ENCODE measurements at places on chromosomes 7 and 10.

DNA sequence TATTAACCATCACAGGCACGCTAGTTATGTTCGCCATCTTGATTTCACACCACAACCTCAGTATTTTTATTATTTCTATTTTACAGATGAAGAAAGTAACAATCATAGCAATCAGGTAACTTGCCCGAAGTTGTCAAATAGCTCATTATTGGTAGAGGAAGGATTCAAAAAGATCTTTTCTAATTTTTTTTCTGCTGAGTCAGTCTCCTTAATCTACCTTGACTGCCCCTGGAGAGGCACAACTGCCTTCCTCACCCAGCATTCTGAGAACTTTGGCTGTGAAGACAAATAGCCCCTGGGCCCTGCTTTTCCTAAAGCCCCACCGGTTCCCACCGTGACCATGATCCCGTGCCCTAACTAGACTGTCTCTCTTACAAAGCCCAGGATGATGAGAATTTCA, 99.2 kb downstream of the TRIL start:
- no peak for DNase-seq

DNA sequence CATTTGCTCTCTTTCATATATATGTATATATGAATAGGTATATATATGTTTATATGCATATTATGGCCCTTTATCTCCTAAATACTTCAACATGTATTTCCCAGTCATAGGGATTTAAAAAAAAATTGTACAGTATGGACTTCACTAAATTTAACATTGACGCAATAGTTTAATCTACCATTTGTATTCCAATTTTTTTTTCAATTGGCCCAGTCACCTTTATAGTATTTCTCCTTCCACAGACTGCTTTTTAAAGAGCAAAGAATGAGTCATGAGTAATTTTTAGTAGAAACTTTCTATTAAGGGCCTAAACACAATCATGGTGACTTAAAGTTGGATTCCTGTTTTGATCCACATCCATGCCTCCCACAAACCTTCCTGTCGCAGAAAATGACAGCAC, 20.5 kb downstream of the CCSER2 start:
- DNase-seq: no peak

- DNase-seq: no peak
Observed at GRCh38 chr7:44050121-44050914, 5.8 kb downstream of the DBNL start.

- no peak for DNase-seq
Observed at GRCh38 chr7:27576360-27576944, 86.2 kb downstream of the HIBADH start.

- no peak for DNase-seq
Observed at GRCh38 chr10:98330987-98331386, 63.0 kb upstream of the LOXL4 start.

DNA sequence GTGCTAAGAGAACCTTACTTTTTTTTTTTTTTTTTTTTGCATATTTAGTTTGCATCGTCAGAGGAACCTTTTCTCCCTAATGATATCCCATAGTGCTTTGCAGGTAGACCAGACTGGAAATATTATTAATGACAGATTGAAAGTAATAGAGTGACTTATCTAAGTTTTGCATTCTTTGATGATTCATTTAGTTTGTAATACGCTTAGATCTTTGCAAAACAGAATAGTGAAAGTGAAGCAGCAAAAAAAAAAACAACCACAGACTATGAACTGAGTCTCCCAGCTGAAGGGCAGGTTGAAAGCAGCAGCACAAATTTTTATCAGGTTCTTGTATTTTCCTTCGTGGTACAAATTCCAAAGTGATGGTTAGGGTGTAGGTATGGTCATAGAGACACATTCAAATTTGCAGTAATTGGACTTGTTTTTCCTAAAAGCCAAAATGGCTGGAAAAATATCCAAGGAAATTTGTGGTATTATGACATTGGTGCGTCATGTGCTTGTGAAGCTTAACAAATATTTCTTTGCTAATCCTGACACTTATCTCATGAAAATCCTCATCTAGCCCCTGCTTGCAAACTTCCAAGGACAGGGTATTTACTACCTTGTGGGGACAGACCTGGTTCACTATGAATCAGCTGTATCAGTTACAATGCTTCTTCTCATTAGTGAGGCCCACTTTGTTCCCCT, 81.8 kb upstream of the CREB5 start:
- no peak for DNase-seq

DNA sequence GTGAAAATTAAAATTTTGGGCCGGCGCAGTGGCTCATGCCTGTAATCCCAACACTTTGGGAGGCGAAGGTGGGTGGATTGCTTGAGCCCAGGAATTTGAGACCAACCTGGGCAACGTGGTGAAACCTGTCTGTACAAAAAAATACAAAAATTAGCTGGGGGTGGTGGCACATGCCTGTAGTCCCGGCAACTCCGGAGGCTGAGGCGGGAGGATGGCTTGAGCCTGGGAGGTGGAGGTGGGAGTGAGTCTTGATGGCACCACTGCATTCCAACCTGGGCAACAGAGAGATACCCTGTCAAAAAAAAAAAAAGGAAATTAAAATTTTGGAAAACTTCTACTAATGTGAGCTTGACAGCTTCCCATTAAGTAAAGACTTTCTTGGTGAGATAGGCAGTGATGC, 3.1 kb downstream of the SRRT start:
- no peak for DNase-seq

GRCh38 chr7:3056234-3057065, 12.8 kb upstream of the CARD11 start:
- DNase-seq: no peak

DNA sequence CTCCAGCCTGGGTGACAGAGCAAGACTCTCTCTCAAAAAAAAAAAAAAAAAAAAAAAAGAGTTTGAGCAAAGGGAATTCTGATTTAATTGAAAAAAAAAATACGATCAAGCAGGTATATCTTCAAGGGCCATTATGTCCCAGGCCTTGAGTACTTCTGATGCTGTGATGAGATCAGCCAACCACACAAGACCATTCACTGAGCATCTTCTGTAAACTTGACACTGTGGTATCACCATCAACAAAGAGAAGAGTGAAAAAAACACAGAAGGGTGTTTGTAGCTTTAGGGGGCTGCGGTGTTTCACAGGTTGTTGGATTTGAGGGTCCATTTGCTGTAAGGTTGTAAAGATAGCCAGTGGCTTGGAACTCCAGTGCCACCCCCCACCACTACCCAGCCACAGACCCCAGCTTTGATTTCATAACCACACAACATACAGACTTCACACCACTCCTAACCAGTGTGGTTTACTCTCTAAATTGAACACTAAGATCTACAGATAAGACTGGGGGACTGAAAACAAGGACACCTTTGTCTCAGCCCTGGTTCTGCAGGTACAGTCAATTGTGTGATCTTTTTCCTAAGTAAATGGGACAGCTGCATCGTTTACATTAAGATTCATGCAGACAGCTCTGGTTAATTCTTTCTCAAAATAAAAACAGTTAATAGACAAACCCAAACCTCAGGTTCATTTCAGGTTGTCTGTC, 66.4 kb downstream of the CDC123 start:
- no peak for DNase-seq

GRCh38 chr7:44858161-44858560, 10.3 kb upstream of the H2AZ2 start:
- no peak for DNase-seq

GRCh38 chr7:98470485-98471240, 69.8 kb upstream of the BAIAP2L1 start:
- DNase-seq: peak; percentile 26

- DNase-seq: peak; percentile 47
Observed at GRCh38 chr7:2715341-2716231, 27.6 kb downstream of the AMZ1 start.

DNA sequence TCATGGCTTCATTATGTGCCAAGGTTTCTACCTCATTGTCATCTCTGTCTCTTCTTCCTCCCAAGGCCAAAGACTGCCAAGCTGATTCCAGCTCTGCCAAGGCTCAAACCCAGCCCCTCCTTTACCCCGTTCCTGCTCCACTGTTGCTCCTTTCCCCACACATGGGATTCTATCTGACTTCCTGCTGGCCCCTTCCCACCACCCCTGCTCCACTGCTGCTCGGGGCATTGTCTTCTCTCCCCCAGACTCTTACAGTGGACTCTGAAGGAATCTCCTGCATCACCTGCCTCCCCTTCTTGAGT, 86.3 kb downstream of the COBL start:
- no peak for DNase-seq

DNA sequence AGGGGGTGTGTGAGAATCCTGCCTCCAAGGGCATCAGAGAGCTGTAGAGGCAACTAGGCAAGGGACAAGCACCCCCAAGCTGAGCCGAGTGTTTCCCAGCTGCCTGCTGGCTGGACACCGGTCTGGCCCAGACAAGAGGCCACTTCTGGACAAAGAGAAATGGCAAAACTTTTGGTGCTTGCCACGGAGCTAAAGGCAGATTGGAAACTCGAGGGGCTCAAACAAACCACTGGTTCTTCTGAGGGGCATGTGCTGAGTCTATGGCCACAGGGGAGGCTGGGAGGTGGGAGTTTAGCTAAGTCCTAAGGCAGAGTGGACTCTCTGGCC, 66.5 kb upstream of the INPP5A start:
- no peak for DNase-seq

DNA sequence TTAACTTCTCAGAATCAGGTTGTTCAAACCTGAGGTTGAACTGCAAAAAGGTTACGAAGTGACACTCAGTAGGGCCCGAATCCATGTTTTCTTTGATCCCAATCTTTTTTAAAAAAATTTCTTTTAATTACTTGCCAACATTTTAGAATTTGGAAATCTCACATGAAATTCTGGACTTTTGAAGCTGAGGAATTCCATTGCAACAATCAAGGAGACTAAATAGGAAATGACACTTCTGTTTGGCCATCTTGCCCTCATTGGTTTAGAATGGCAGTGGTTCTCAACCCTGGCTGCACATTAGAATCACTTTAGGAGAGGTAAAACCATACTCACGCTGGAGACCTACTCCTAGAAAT, 471 bp upstream of the TOMM7 start:
- DNase-seq: no peak

DNA sequence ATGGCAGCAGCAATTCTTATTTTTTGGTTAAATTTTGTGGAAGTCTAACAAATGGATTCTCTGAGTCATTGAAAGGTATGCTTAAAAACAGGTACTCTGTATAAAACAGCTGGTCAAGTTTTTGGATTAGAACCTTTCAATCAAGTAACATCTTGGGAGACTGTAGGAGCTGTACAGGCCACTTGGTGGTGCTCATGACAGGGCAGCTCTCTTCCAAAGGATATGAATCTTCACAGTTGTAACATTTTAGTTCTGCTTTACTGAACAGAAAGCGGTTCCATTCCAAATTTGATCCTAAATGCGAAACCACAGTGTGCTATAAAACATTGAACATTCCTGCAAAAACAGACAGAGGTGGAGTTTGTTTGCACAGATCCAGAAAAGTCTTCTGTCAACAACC, 44.5 kb upstream of the AGR3 start:
- DNase-seq: peak; percentile 19

- no peak for DNase-seq
Observed at GRCh38 chr7:42690794-42691639, 220.9 kb downstream of the C7orf25 start.

GRCh38 chr7:142308918-142309317, 51.1 kb upstream of the PRSS58 start:
- DNase-seq: no peak
